ENCODE measurements at places on chromosomes 6 and 20. TPM values are rescaled to one million over a fixed set of nuclear protein-coding genes. Genes with fewer than 3 reads are reported as not detected.

- no peaks in the 10 kb centered on the region for H3K27me3 ChIP-seq
- no peaks in the 10 kb centered on the region for H3K36me3 ChIP-seq
- no peak for DNase-seq
- H3K4me3 ChIP-seq, result no peak overlapping the region
- peaks cover 16% of the 10 kb centered on the region for H3K4me1 ChIP-seq
- no peak overlapping the region for H3K27ac ChIP-seq
Observed at GRCh38 chr6:125780540-125781313, 10.0 kb upstream of the NCOA7 start.

GRCh38 chr20:33693289-33693688 is 7.1 kb upstream of the E2F1 start:
- DNase-seq, result no peak
- no peak overlapping the region for H3K4me3 ChIP-seq
- no peaks in the 10 kb centered on the region for H3K27me3 ChIP-seq
- no peak overlapping the region for H3K27ac ChIP-seq
- peaks cover 3% of the 10 kb centered on the region for H3K36me3 ChIP-seq
- peaks cover 13% of the 10 kb centered on the region for H3K4me1 ChIP-seq

GRCh38 chr6:167791091-167791779 is 35.5 kb upstream of the AFDN start:
- H3K36me3 ChIP-seq, result no peaks in the 10 kb centered on the region
- peaks cover 3% of the 10 kb centered on the region for H3K27me3 ChIP-seq
- H3K27ac ChIP-seq, result no peak overlapping the region

DNA sequence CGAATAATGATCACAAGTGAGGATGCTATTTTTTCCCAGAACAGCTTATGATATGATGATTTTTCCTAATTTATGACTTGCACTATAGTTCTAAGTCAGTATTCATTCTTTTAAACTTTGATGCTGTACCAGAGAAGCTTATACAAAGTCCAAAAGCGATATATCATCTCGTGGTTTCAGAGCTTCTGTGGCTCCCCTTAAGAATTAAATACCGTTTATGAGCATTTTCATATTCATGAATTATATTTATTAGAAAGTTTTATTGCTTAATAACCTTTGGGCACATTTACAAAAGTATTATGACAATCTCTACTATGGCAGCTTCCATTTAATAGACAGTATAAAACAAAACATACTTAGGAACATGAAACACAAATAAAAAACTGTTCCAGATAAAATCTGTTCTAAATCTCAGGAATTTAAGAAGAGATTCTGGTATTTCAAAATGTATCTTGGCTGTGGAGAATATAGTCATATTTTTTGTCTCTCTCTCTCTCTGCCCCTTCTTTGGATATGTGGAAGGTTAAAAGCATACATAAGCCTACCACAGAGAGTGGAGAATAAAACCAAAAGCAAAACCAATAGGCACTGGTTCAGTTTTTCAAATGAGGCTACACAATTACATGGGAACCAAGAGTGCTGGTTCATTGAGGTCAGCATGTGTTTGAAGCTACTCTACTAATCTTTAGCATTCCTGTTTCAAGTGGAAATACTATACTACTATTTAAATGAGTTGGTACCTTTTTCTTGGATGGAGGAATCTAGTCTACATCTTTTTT is 884.5 kb upstream of the GJE1 start:
- no peak overlapping the region for H3K27ac ChIP-seq
- H3K27me3 ChIP-seq, result no peaks in the 10 kb centered on the region
- no peak for DNase-seq
- H3K4me3 ChIP-seq, result no peak overlapping the region

GRCh38 chr20:22452442-22453011 is 131.8 kb downstream of the FOXA2 start:
- H3K27ac ChIP-seq, result peak overlapping the region; percentile 86
- no peaks in the 10 kb centered on the region for H3K27me3 ChIP-seq
- DNase-seq, result no peak
- no peak overlapping the region for H3K4me3 ChIP-seq
- H3K4me1 ChIP-seq, result peaks cover 73% of the 10 kb centered on the region
- H3K36me3 ChIP-seq, result no peaks in the 10 kb centered on the region

GRCh38 chr20:41048461-41049301 is 20.1 kb downstream of the TOP1 start:
- peaks cover 6% of the 10 kb centered on the region for H3K36me3 ChIP-seq
- no peak overlapping the region for H3K27ac ChIP-seq
- no peak overlapping the region for H3K4me3 ChIP-seq

DNA sequence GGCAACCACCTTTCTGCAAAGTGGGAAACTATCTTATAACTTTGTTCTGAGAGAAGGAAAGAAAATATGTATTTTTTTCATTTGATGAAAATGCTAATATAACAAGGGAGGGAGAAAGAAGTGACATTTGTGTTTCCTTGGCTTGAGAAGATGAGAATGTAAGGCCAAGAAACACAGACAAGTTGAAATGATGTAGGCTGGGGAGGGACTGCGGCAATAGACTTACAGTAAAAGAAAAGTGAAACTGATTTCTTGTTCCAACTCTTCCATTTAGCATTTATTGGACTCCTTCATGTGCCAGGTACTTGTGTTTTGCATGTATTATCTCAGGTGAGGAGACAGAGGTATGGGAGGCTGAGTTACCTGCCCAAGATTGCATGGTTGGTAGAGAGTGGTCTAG is 130.9 kb downstream of the CARMIL1 start:
- no peaks in the 10 kb centered on the region for H3K36me3 ChIP-seq
- no peak overlapping the region for H3K4me3 ChIP-seq
- H3K4me1 ChIP-seq, result peaks cover 39% of the 10 kb centered on the region
- DNase-seq, result no peak
- H3K27me3 ChIP-seq, result no peaks in the 10 kb centered on the region
- H3K27ac ChIP-seq, result peak overlapping the region; percentile 53

DNA sequence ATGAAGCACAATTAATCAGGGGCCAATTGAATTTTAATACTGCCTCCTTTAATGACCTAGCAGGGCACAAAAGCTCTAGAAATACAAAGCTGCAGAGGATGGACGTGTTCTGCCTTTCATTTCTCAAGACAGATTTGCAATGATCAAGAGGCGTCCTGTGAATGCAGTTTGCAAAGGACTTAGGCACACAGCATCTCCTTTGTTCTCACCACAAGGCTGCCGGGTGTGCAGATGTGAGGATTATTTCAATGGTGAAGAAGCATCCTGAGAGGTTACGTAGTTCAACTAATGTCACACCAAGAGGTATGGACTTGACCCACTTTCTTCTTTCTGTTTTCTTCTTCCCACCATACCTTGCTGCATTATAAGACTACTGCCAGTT is 42.9 kb upstream of the SPTLC3 start:
- peaks cover 7% of the 10 kb centered on the region for H3K4me1 ChIP-seq
- no peak overlapping the region for H3K4me3 ChIP-seq
- H3K36me3 ChIP-seq, result peaks cover 3% of the 10 kb centered on the region
- H3K27me3 ChIP-seq, result no peaks in the 10 kb centered on the region
- no peak overlapping the region for H3K27ac ChIP-seq

DNA sequence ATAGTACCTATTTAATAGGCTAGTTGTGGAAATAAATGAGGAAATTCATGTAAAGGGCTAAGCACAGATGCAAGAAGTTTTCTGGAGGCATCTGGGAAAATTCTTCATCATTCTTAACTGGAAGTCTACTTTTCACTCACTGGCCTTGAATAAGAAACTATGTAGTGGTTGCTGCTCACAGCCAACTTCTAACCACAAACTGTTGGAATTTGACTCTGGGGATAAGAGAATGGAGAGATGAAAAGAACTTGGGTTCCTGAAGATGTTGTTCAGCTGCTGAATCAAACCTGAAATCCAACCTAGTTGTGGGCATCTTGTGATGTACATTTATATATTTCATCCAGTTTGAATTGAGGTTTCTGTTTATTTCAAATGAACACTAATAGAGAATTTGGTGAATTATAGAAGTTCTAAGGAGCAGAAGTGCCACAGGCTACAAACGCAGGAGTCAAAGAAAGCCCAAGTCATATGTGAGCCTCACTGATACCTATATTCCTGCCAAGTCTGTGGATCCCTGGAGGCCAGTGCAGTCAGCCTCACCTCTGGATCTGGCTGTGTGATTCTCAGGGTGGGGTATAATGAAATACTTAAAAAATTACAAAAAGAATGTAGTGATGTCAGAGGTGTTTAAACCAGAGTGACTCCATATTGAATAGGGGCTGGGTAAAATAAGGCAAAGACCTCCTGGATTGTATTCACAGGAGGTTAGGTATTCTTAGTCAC is 18.7 kb upstream of the MEI4 start:
- no peaks in the 10 kb centered on the region for H3K27me3 ChIP-seq
- H3K27ac ChIP-seq, result no peak overlapping the region
- no peak overlapping the region for H3K4me3 ChIP-seq
- no peaks in the 10 kb centered on the region for H3K4me1 ChIP-seq
- no peak for DNase-seq

DNA sequence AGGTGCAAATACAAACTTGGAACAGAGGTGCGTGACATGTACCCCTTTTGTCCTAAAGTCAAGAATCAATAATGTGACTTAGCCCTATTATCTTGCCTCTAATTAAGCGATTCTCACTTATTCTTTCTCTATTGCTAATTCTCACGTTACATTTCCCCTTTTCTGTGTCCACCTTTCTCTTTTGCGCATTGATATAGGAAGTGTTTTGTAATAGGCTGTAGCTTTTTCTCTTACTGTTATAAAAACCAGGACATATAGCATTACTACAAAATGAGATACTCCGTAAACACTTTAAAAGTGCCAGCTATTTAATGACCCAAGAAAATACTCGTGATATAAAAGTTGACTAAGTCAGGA is 669 bp upstream of the TMEM30A start:
- no peak overlapping the region for H3K27ac ChIP-seq
- no peak overlapping the region for H3K4me3 ChIP-seq
- H3K4me1 ChIP-seq, result peaks cover 26% of the 10 kb centered on the region
- H3K27me3 ChIP-seq, result no peaks in the 10 kb centered on the region

DNA sequence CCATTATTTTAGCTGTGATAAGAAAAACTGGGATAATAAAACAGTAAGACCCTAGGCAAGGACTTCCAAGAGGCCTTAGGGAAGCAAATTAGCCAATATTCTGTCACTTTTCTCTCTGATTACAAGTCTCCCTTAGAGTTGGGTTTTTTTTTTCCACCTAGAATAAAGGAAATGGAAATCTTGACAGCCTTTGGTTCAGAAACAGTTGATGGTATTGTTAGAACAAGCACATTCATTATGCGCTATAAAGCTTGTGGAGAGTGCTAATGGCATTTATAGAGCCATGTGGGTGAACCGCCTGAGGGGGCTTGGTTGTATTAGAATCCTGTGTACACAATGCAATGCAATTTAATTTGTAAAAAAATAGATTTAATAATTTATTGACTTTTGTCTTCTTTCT is 88.9 kb upstream of the OGFRL1 start:
- no peaks in the 10 kb centered on the region for H3K4me1 ChIP-seq
- no peaks in the 10 kb centered on the region for H3K36me3 ChIP-seq
- no peaks in the 10 kb centered on the region for H3K27me3 ChIP-seq
- no peak overlapping the region for H3K4me3 ChIP-seq

DNA sequence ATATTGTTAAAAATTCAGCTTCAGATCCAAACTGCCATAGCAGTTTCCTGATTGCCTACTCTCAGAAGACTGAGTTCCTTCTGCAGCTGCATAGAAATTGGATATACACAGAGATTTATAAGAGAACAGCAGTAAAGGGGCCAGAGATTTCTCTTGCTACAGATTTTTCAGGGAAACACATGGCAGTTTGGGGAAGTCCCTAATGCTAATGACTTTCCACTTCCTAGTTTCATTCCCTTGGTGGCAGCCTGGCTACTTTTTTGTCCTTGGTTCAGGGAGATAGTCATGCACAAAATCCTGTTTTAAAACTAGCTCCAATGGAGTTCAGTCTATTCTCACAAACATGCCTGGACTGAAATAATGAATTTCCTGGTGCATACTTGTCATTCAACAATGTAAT is 125.3 kb upstream of the PLCB4 start:
- no peak overlapping the region for H3K27ac ChIP-seq
- H3K4me1 ChIP-seq, result no peaks in the 10 kb centered on the region
- DNase-seq, result no peak
- peaks cover 5% of the 10 kb centered on the region for H3K27me3 ChIP-seq

GRCh38 chr6:42295181-42295580 is 77.5 kb upstream of the MRPS10 start:
- DNase-seq, result no peak
- H3K4me3 ChIP-seq, result no peak overlapping the region
- no peaks in the 10 kb centered on the region for H3K27me3 ChIP-seq
- no peak overlapping the region for H3K27ac ChIP-seq

DNA sequence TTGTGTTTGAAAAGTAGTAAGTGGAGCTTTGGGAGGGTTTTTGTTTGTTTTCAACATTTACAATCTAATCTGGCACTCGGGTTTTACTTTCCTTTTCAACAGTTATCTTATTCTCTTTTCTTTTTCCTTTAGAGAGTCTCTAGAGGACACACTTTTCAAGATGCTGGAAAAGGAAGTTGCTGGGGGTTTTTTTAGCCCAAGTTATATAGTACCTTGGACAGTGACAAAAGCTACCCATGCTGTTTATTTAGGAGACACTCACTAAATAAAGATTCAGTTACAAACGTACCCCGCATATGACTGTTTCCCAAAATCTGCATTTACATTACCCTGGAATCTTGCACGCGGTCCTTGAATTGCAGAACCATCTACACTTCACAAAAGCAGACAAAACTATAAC is 78.8 kb downstream of the MAP7 start:
- no peak for DNase-seq
- no peak overlapping the region for H3K4me3 ChIP-seq
- peaks cover 23% of the 10 kb centered on the region for H3K4me1 ChIP-seq
- H3K27ac ChIP-seq, result no peak overlapping the region

GRCh38 chr20:36754656-36755222 is 8.8 kb upstream of the NDRG3 start:
- no peak overlapping the region for H3K4me3 ChIP-seq
- DNase-seq, result peak; percentile 23
- H3K27me3 ChIP-seq, result no peaks in the 10 kb centered on the region
- no peak overlapping the region for H3K27ac ChIP-seq
- H3K36me3 ChIP-seq, result peaks cover 3% of the 10 kb centered on the region

DNA sequence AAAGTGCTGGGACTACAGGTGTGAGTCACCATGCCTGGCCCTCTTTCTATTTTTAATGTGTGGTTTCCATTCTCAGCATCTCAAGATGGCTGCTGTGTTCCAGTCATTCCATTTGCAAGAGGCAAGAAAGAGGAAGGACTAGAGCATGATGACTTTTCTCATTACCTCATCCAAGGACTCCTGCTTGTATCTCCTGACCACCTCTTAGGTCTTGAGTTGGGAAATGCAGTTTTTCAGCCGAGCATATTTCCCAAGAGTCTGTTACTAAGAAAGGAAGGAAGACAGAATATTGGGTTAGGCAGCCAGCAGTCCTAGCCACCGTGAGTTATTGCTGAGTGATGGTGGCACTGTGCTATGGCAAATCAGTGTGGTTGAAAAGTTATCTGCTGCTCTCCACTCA is 108.4 kb upstream of the INSM1 start:
- no peaks in the 10 kb centered on the region for H3K4me1 ChIP-seq
- H3K36me3 ChIP-seq, result no peaks in the 10 kb centered on the region
- H3K4me3 ChIP-seq, result no peak overlapping the region

- DNase-seq, result no peak
- no peaks in the 10 kb centered on the region for H3K4me1 ChIP-seq
- H3K4me3 ChIP-seq, result no peak overlapping the region
- no peaks in the 10 kb centered on the region for H3K36me3 ChIP-seq
- H3K27me3 ChIP-seq, result no peaks in the 10 kb centered on the region
Observed at GRCh38 chr6:100774681-100775080, 106.4 kb downstream of the ASCC3 start.

Gene METTL24
- 10.0 TPM for total RNA-seq

Gene DACT2
- 30.5 TPM for total RNA-seq

Gene TP53INP2
- total RNA-seq, result 33.0 TPM

Gene DCBLD1
- 36.1 TPM for total RNA-seq

Gene SIM1
- total RNA-seq, result 6.9 TPM

Gene SLC17A1
- total RNA-seq, result 0.49 TPM

Gene SYS1
- total RNA-seq, result 31.1 TPM

Gene CST7
- total RNA-seq, result not detected
